ENCODE measurements at places on chromosomes 11 and 22.

DNA sequence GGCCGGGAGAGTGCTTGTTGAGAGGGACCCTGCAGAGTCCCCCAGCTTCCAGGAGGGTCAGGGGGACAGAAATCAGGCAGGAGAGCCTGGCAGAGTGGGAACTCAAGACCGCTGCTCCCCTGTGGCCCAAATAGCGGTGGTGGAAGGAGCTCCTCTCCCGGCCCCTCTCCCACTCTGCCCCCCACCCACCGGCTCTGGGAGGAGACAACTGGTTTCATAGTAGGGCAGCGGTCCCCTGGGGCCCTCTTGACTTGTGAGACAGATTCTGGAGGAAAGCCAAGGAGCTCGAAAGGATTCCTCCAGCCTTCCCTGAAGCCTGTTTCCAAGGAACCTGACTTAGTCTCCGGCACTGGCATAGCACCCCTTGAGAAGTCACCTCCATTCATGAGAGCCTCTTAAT, 10.1 kb downstream of the PKNOX2 start:
- H3K27ac ChIP-seq, result no peak overlapping the region
- H3K4me1 ChIP-seq, result no peaks in the 10 kb centered on the region
- no peak overlapping the region for H3K4me3 ChIP-seq
- H3K36me3 ChIP-seq, result no peaks in the 10 kb centered on the region
- H3K27me3 ChIP-seq, result peaks cover 33% of the 10 kb centered on the region

- no peaks in the 10 kb centered on the region for H3K36me3 ChIP-seq
- H3K27ac ChIP-seq, result no peak overlapping the region
- H3K4me1 ChIP-seq, result no peaks in the 10 kb centered on the region
- no peak for DNase-seq
- H3K27me3 ChIP-seq, result no peaks in the 10 kb centered on the region
Observed at GRCh38 chr11:120703358-120704152, 192.0 kb downstream of the GRIK4 start.

GRCh38 chr11:111602865-111603610, 789 bp downstream of the SIK2 start:
- peaks cover 2% of the 10 kb centered on the region for H3K36me3 ChIP-seq
- no peaks in the 10 kb centered on the region for H3K27me3 ChIP-seq
- no peak for DNase-seq
- H3K27ac ChIP-seq, result peak overlapping the region; percentile 92
- H3K4me1 ChIP-seq, result peaks cover 26% of the 10 kb centered on the region

DNA sequence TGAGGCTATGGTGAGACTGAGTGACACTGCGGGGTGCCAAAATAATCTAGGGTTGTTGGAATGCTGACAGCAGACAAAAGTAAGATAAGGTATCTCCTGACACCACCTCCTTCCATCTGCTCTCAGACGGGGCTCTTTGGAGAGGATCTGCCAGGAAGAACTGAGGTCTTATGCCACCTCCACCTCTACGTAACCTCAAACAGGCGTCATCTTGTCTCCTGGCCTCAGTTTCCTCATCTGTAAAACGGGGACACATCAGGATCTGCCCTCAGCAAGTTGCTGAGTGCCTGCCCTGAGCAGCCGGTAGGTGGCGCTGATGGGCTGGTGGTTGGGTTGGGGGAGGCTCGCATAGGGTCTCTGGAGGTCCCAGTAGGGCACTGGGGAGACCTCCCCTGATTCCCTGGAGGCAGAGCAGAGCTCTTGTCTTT, 1.7 kb upstream of the MYEOV start:
- H3K4me1 ChIP-seq, result peaks cover 27% of the 10 kb centered on the region
- H3K27me3 ChIP-seq, result peaks cover 4% of the 10 kb centered on the region
- H3K4me3 ChIP-seq, result no peak overlapping the region
- no peaks in the 10 kb centered on the region for H3K36me3 ChIP-seq

- no peak overlapping the region for H3K4me3 ChIP-seq
- H3K27ac ChIP-seq, result no peak overlapping the region
- H3K4me1 ChIP-seq, result peaks cover 1% of the 10 kb centered on the region
- H3K27me3 ChIP-seq, result peaks cover 23% of the 10 kb centered on the region
- H3K36me3 ChIP-seq, result no peaks in the 10 kb centered on the region
- DNase-seq, result no peak
Observed at GRCh38 chr11:34328632-34328910, 29.2 kb downstream of the ABTB2 start.

DNA sequence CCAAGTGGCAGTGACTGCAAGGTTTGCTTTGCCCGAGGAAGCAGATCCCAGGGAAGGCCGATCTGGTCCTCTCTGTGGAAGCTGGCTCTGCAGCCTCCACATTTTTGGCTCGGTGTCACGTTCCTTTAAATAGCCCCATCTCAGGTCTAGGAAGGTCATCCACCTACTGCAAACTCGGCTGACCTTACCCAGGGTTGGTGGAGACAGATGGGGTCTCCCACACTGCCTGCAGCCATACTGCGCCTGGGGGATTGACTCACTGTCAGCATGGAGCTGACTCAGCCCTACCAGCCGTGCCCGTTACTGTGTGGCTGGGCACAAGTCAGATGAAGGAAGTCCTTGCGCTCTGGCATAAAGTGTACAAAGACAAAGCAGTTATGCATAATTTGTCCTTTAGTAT, 16.9 kb downstream of the CDPF1 start:
- H3K27me3 ChIP-seq, result no peaks in the 10 kb centered on the region
- H3K4me1 ChIP-seq, result no peaks in the 10 kb centered on the region
- H3K4me3 ChIP-seq, result no peak overlapping the region
- no peak for DNase-seq
- H3K27ac ChIP-seq, result no peak overlapping the region

GRCh38 chr22:22388494-22388893, 120.0 kb downstream of the ZNF280B start:
- H3K27me3 ChIP-seq, result peaks cover 24% of the 10 kb centered on the region
- H3K4me1 ChIP-seq, result no peaks in the 10 kb centered on the region
- H3K27ac ChIP-seq, result no peak overlapping the region
- H3K4me3 ChIP-seq, result no peak overlapping the region
- no peak for DNase-seq

DNA sequence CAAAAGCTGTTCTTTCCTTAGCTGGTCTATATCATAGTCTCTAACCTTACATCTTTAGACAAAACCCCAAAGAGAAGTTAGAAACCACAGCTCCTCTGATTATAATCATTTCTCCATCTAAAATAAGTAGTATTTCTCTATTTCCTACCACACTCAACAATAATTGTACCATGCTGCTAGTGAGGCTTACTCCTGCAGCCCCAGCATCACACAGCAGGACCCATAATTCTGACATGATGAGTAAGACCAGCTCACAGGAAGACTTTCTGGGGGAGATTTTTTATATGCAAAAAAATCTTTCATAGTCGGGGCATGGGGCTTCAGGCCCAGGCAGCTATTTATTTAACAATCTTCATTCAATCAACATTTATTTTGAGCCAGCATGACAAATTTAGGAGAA, 441.6 kb downstream of the DYNC2H1 start:
- H3K27ac ChIP-seq, result no peak overlapping the region
- no peaks in the 10 kb centered on the region for H3K36me3 ChIP-seq
- H3K4me1 ChIP-seq, result no peaks in the 10 kb centered on the region
